NCI-H1048 (cell line): ENCODE measurements at places on chromosomes 5 and 9.

DNA sequence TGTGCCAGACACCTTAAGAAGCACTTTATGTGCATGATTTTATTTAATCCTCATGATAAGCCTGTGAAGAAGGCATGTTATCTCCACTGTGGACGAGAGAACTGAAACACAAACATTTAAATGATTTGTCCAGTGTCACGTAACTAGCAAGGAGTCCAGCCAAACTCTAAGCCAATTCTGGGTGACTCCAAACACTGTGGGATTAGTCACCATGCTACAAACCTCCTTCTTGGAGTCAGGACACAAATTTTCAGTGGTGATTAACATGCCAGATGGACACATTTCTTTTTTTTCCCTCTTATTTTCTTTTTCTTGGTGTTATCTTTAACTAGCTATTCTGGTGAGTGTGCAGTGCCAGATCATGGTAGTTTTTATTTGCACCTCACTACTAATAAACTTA lies 316.8 kb downstream of the NDUFS4 start:
- no peak for DNase-seq

DNA sequence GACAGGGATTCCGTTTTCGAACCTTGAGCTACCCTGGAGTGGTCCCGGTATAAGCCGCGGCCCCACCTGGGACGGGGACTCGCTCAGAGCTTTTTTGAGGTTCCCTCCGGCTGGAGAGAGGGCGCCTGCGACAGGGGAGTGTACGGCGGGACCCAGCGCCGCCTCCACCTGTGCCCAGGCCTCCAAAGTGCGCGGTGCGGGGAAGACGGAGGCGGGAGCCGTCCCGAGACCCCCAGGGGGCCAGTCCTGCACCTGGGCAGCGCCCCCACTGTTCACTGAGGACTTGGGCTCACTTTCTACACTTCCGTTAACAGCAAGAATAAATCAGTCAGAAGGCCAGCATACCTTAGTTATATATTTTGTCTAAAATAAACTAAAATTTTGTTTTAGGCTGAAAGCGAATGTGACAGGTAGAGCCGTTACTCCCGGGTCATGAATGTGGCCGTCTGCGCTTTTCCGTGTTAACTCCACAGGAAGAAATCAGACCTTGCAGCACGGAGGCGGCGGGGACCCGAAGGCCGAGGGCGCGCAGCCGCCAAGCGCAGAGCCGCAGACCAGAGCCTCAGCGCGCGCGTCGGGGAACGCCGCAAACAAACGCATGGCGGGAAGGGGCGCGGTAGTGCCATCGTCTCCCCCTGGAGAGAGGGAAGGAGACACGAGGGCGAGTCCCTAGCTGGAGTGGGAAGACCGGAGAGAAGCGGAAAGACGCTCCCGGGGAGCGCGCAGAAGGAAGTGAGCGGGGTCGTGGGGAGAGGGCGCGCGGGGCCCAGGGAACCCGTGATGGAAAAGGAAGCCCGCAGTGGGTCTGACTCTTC lies 14.1 kb downstream of the TRIM7 start:
- DNase-seq: no peak

- no peak for DNase-seq
Observed at GRCh38 chr9:125630436-125630835, 76.6 kb downstream of the MAPKAP1 start.

GRCh38 chr5:144421411-144421810 lies 250.7 kb downstream of the KCTD16 start:
- DNase-seq: no peak

DNA sequence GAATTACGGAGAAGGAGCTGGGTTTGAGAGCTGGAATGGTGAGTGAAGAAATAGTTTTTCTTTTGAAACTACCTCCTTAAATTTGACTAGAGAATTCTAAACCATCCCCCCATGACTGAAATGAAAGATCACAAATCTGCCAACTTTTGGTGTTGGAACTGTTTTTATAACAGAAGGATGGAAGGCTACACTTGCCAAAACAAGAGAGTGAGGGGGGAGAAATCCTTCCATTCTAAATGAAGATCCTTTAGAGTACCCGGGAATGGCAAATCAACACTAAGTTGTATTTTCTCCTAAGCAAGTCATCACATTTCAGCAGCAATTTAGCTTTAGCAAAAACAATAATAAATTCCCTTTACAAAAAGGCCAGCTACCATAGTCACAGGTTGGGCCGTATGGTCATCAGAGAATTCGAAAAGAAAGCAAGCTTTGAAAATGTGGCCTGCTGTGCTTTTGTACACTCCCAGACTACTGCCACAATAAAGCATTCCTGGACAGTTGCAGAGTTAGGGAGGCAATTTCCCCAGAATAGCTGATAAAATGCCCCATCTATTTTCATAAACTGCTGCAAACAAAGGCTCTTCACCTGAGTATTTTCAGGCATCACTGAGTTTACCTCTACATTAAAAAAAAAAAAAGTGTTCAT lies 25.0 kb upstream of the FREM1 start:
- no peak for DNase-seq

GRCh38 chr9:112484607-112485006 lies 2.0 kb upstream of the KIAA1958 start:
- no peak for DNase-seq

DNA sequence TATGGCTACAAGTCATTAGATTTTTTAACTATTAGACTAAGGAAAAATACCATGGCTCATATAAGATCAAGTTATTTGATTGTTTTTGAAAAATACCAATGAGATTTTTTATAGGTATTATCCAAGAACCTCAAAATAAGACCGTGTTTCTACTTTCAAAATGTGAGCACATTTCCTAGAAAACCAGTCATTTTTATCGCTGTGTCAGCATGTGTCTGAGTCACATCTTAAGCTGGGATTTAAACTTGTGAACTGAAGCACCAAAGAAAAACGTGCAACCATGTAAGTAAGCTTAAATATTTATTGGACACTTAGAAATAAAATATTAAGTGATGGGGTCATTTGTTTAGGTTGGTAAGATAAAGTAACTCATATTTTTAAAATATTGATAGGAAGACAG lies 1676.0 kb upstream of the NUDT12 start:
- no peak for DNase-seq

DNA sequence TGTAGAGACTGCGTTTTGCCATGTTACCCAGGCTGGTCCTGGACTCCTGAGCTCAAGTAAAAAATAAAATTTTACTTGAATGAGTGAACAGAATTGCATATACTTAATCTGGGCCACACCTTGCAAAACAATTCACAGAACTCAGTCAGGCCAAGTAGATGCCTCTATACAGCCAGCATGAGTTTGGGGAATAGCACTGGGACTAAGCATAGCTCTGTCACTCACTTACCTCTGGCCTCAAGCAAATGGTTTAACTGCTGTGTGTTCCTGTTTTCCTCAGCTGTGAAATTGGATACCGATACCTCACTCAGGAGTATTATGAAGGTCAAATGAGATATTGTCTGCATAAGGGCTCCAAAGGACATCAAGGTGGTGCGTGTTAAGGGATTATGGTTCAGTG lies 10.9 kb upstream of the FRMPD1 start:
- no peak for DNase-seq

- no peak for DNase-seq
Observed at GRCh38 chr5:43433382-43433781, 21.2 kb upstream of the CCL28 start.

DNA sequence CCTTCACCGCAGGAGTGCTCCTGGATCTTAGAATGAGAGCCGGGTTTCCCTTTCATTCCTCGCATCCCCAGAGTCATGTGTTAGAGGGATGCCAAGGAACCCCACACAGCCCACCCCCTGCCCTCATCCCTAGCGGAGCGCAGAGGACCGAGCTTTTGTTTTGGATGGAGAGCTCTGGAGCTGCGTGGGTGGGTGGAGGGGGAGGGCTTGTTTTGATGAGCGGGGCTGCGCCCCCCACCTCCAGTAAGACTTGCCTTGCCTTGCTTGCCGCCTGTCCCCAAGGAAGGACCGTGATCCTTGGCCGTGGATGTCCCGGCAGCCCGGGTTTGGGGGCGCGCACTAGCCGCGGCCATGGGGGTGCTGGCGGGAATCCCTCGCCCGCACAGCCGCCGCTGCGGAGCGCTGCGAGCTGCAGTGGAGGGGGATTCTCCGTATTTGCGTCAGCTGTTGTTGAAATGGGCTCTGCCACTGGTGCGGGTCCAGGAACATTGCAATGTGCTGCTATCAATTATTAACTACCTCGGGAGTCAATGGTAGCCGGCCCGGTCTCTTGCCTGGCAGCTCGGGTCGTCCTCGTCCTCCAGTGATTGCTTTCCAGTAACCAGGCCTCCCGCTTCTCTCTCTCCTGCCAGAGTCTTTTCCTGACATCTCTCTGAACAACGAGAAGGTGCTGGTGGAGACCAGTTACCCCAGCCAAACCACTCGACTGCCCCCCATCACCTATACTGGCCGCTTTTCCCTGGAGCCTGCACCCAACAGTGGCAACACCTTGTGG lies 1.0 kb downstream of the EGR1 start:
- DNase-seq: no peak

DNA sequence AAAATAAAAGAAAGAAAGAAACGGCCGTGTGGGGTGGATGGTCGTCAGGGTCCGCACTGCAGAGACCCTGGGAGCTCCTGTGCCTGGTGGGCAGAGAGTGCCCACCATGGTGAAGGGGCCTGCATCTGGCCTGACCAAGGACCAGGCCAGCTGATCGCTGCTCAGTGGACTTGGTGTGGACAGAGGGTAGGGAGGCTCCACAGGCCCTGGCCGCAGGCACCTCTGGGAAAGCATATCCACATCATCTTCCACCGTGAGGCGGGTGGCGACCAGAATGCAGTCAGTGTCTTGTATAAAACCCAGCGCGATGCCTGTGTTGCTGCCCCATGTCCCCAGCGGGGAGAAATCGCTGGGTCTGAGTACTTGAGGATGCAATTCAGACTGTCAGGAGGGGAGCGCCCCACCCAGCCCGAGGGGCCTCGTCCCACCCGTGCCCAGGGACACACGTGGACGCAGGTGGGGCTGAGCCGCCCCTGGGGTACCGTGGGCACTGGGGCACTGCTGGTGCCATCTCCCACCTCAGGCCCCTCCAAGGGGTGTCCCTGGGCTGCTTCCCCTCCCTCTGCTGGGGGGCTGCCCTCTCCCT lies 27.8 kb upstream of the SLC6A19 start:
- no peak for DNase-seq

DNA sequence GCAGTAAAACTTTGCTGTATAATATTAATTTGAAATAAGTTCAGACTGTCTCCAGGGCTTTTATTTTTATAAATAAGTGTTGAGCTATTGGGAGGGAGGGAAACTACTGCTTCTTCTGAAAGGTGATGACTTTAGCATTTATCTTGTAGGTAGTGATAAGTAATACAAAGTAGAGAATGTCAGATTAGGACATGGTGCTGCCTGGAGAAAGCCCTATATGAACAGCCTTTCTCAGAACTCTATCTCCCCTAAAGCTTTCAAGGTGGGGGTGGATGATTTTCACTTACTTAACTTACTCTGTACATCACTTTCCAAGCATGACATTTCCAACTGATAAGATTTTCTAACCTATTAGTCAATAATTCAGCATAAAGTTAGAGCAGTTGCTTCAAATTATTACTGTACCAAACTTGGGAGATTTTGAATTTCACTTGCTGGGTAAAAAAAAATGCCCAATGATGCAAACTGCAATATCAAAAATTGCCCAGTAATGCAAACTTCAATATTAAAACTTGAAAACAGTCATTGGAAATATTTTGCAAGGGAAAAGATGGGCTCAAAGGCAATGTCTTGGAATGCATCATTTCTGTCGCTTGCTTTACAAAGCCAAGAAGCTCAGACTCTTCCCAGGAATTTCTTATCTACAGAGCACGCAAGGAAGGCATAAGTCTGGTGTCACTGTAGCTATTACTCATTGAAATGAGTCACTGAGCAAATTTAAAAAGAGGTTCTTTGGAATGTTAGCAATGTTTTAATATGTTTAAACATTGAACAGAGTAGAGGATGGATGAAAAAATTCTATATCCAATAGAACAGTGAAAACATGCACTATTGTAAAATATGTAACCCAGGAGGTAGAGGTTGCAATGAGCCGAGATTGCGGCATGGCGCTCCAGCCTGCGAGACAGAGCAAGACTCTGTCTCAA lies 569.5 kb downstream of the PSAT1 start:
- DNase-seq: no peak

GRCh38 chr5:143629871-143630659 lies 181.9 kb upstream of the HMHB1 start:
- no peak for DNase-seq

- DNase-seq: no peak
Observed at GRCh38 chr5:39767916-39768315, 343.1 kb upstream of the DAB2 start.

DNA sequence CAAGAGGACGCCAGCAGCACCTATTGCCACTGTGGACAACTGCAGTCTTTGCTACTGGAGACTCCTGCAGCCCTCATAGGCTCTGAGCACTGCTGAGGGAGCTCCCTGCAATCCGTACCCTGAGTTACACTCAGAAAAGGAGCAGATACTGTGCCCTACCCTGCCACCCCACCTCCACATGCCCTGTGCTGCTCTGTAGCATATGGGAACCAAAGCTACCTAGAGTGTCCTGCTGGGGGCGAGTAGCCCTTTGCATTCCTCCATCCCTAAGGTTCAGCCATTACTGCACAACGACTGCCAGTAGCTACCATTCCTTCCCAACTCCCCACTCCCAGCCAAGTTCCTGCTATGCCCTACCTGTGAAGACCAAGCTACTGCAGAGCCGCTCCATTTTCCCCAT lies 90.2 kb upstream of the SNCAIP start:
- no peak for DNase-seq

GRCh38 chr9:135048046-135048757 lies 39.3 kb upstream of the OLFM1 start:
- DNase-seq: no peak

DNA sequence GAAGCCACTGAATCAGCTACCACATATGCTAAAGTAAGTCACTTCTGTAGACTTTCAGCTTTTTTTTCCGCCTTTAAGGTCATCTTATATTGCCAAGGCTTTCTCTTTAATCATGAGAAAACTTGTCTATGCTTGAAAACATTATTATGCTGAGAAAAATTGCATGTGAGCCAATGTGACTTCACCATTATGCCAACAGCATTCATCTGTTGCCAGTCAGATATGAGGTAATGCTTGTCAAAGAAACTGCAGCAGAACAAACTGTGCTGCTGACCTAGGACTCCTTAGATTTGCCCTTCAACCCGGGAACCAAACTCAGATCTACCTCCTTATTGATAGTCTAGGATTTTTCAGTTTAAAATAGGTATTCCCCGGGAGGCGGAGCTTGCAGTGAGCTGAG lies 34.3 kb downstream of the SLC44A1 start:
- DNase-seq: no peak

- no peak for DNase-seq
Observed at GRCh38 chr5:30960036-30960435, 233.4 kb upstream of the CDH6 start.

DNA sequence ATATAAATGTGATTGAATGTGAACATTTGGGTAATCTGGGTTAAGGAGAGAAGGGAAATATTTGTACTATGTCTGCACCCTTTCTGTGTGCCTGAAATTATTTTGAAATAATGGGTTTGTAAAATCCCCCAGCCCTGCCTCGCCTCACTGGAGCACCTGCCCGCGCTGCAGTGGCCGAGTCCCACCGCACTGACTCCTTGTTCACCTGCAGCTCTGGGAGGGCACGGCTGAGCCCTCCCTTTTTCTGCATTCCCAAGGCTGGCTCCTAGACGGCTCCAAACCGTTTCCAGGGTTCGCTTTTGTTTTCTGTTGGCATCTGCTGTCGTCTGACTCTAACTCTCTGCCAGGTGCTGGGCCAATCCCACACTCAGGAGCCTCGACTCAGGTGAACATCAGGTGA lies 17.6 kb upstream of the PPP1R26 start:
- no peak for DNase-seq
